ENCODE measurements at places on chromosomes 5 and 9. TPM values are rescaled to one million over a fixed set of nuclear protein-coding genes. Genes with fewer than 3 reads are reported as not detected.

Gene AHRR
- 4.8 TPM for total RNA-seq

Gene OR1L8
- total RNA-seq = not detected

Gene ADGRD2
- total RNA-seq = 0.03 TPM

Gene PCDHB14
- 0.06 TPM for total RNA-seq

Gene MOB3B
- 11.9 TPM for total RNA-seq

Gene KCTD16
- total RNA-seq = 0.01 TPM

Gene ENDOG
- total RNA-seq = 37.5 TPM

Gene CDKN2B-AS1
- total RNA-seq = not detected

Gene TRPM6
- total RNA-seq = 1.7 TPM

Gene ZSWIM6
- 3.9 TPM for total RNA-seq

Gene FRRS1L
- total RNA-seq = 0.27 TPM

Gene KIF2A
- total RNA-seq = 33.5 TPM

Gene LRRTM2
- total RNA-seq = not detected

Gene C5orf58
- total RNA-seq = not detected

Gene OBP2B
- not detected for total RNA-seq

Gene FCN2
- total RNA-seq = not detected

Gene TRIM7
- 40.4 TPM for total RNA-seq

Gene PTGES
- 187 TPM for total RNA-seq

Gene FBXL7
- 1.1 TPM for total RNA-seq

Gene CDH9
- not detected for total RNA-seq

Gene MELK
- 68.7 TPM for total RNA-seq

Gene SPINK5
- not detected for total RNA-seq

Gene NPM1
- total RNA-seq = 3,289 TPM

Gene CYLC2
- not detected for total RNA-seq
